Activated CD4-positive, alpha-beta T cell treated with anti-CD3 and anti-CD28 coated beads, Interleukin-2, Interleukin-6, amounts not matched to agents 100 ng/mL and 50 ng/mL, durations not matched to agents 16 hours and 8 hours (primary cell): ENCODE measurements at places on chromosomes 1 and 21.

GRCh38 chr1:88454781-88455180, 229.3 kb upstream of the PKN2 start:
- DNase-seq = no peak

GRCh38 chr1:186146974-186147373, 228.1 kb downstream of the TPR start:
- no peak for DNase-seq

- no peak for DNase-seq
Measured at GRCh38 chr1:29202053-29202452, 20.4 kb upstream of the SRSF4 start.

DNA sequence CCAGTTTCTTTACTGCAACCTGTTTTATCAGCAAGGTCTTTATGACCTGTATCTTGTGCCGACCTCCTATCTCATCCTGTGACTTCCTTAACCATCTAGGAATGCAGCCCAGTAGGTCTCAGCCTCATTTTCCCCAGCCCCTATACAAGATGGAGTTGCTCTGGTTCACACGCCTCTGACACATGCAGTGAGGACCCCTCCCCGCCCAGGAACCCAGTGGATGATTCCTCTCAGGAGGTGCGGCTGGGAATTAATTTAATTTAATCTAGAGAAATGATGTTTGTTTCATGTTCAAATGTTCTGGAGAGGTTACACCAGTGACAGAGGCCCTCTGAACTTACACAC, 39.0 kb upstream of the LBR start:
- no peak for DNase-seq

GRCh38 chr1:56975446-56975845, 9.6 kb upstream of the C8B start:
- no peak for DNase-seq

GRCh38 chr1:33893147-33893830, 29.4 kb downstream of the HMGB4 start:
- no peak for DNase-seq

GRCh38 chr1:206456577-206457370, 13.5 kb upstream of the IKBKE start:
- DNase-seq = no peak

GRCh38 chr1:25766721-25767436, 33.1 kb upstream of the SELENON start:
- DNase-seq = no peak

DNA sequence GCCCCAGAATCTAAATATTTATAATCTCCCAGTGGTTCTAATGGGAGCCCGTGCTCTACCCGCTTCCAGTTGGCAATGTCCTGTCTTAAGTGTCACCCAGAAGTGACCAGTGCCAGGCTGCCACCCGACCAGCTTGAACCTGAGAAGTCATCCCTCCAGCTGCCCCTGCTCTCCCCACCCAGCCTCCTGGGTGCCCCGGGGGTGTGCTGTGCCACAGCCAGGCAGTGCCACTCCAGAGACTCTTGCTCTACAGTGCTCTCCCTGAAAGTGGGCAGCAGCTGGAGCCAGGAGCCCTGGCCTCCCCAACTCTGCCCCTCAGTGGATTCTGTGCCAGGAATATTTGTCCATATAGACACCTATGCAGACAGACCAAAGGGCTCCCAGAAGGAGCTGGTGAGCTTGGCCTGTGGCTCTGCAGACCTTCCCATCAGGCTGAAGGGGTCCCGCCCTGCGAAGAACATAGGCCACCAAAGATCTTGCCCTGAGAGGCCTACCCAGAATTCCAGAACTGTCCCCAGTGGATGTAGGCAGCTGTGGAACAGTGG, 9.0 kb upstream of the EPS8L3 start:
- no peak for DNase-seq

DNA sequence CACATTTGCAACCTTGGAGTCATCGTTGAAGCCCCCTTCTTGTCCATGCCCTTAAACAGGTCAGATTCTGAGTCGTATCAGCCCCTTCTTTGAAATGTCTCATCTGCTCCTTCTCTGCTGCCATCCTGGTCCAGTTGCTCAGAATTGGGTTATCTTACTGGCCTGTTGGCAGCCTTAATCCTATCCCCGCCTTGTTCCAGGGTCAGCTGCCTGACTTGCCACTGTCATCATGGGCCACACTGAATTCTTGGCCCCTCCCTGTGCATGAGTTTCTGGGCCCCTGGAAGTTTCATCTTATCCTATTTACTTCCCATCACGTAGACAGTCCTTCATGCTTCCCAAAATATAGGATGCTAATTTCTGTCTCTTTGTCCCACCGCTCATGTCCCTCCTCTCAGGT, 23.7 kb downstream of the IRF2BP2 start:
- DNase-seq = no peak
